Thymus (tissue), 14 donors: ENCODE measurements at places on chromosomes 11 and 22. TPM values are rescaled to one million over a fixed set of nuclear protein-coding genes. Genes with fewer than 3 reads are reported as not detected.

Gene SLC5A1
- 0.24 TPM for total RNA-seq

Gene DNAJB7
- total RNA-seq: not detected

Gene OR2AG2
- 0.05 TPM for total RNA-seq

Gene CRYBB1
- 0.85 TPM for total RNA-seq

Gene SPI1
- 21.1 TPM for total RNA-seq

Gene PAX6
- 0.47 TPM for total RNA-seq

Gene GAS2
- total RNA-seq: 3.1 TPM

DNA sequence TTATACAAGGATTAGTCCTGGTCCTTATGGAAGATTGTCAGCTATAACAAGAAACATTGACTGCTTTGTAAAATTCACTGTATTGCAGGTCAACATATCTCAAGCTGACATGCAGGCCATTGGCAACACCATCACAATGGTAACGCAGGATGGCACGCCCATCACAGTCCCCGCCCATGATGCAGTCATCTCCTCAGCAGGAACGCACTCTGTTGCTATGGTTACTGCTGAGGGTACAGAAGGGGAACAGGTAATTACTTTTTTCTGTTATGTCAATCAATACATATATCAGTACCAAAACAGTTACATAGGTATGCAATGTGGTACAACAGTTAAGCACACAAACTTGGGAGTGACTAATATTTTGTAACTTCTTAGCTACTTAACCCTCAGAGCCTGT lies 55.3 kb downstream of the ZNF143 start:
- H3K27me3 ChIP-seq: no peaks in the 10 kb centered on the region
- peaks cover 54% of the 10 kb centered on the region for H3K36me3 ChIP-seq
- H3K27ac ChIP-seq: no peak overlapping the region
- H3K4me1 ChIP-seq: no peaks in the 10 kb centered on the region

DNA sequence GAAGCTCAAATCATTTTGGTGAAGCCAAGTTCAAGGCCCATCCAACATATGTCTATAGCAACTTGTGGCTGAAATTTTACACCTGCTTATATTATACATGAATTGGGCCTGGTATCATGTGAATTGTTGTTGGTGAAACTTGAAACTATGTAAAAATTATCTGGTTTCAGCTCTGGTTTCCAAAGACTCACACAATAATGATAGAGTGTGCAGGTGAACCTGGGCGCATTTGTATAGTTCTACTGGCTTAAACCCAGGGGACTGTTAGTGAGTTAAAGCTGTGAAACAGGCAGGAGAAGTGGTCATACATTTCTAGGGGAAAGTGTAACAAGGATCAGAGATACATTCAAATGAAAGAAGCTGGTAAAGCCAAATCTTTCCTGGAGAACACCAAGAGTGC lies 627.3 kb downstream of the METTL15 start:
- no peaks in the 10 kb centered on the region for H3K27me3 ChIP-seq
- no peaks in the 10 kb centered on the region for H3K36me3 ChIP-seq

DNA sequence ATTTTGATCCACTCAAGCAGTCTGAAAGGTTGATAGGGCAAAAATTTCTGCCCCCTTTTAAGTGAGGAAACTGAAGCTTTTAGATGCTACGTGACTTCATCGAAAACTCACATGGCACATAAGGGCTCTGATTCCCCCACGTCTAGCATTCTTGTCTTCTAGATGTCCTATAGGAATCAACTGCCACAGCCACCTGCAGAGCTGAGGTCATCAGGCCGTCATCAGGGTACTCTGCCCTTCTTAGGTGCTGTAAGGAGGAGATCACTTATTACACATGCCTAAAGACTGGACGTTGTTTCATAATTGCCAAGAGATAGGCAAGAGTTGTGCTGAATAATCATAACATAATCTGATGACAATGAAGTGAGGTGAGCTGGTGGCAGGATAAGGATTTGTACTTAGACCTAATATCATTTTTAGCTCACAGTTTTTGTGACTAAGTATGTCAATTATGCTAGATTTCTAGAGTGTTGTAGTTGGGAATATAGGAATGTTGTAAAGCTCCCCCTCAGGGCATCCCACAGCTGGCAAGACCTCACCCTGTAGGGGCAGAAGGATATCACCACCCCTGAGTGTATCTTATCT lies 349.4 kb downstream of the METTL15 start:
- H3K27me3 ChIP-seq: no peaks in the 10 kb centered on the region
- no peaks in the 10 kb centered on the region for H3K36me3 ChIP-seq
- DNase-seq: no peak
- H3K4me1 ChIP-seq: no peaks in the 10 kb centered on the region
- H3K4me3 ChIP-seq: no peak overlapping the region

GRCh38 chr11:124194293-124195188 lies 11.4 kb downstream of the OR10D3 start:
- no peaks in the 10 kb centered on the region for H3K27me3 ChIP-seq
- no peaks in the 10 kb centered on the region for H3K36me3 ChIP-seq
- H3K27ac ChIP-seq: no peak overlapping the region
- no peak overlapping the region for H3K4me3 ChIP-seq
- no peak for DNase-seq
- H3K4me1 ChIP-seq: no peaks in the 10 kb centered on the region

DNA sequence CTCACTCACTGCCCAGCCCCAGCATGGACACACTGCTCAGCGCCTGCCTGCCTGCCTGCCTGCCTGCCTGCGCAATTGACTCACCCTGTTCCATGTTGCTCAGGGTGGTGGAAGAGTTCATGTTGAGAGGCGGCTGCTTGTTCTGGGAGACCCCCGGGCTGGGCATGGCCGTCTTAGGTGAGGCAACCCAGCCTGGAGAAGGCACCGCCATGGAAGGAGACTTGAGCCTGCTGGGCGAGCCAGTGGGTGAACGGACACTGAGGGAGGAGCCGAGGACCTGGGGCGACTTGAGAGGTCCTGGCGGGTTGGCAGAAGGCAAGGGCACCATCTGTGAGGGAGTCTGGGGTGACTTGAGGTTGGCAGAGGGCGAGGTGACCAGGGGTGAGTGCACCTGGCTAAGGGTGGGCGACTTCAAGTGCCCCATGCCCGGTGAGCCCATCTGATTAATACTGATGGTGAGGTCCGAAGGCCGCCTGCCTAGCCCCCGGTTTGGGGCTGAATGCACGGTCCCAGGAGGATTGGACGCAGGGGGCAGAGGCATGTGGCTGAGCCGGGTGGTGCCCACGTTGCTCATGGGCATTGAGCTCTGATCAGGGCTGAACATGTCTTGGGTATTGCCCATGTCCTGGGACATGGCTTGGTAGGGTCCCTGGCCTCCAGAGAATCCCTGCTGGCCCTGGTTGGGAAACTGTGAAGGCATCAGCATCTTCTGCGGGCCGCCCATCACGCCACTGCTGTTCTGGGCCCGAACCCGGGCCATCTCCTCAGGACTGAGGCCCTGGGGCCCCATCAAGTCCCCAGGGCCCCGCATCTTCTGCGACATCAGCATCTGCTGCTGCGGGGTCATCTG lies 17.1 kb downstream of the CXCR5 start:
- peaks cover 61% of the 10 kb centered on the region for H3K36me3 ChIP-seq

GRCh38 chr11:19766810-19767209 lies 54.2 kb downstream of the NAV2 start:
- no peaks in the 10 kb centered on the region for H3K36me3 ChIP-seq
- no peaks in the 10 kb centered on the region for H3K4me1 ChIP-seq
- no peak overlapping the region for H3K4me3 ChIP-seq

GRCh38 chr22:39908737-39909136 lies 7.9 kb downstream of the GRAP2 start:
- peak overlapping the region; percentile 55 for H3K27ac ChIP-seq
- H3K27me3 ChIP-seq: no peaks in the 10 kb centered on the region
- no peak for DNase-seq
- H3K4me3 ChIP-seq: no peak overlapping the region

DNA sequence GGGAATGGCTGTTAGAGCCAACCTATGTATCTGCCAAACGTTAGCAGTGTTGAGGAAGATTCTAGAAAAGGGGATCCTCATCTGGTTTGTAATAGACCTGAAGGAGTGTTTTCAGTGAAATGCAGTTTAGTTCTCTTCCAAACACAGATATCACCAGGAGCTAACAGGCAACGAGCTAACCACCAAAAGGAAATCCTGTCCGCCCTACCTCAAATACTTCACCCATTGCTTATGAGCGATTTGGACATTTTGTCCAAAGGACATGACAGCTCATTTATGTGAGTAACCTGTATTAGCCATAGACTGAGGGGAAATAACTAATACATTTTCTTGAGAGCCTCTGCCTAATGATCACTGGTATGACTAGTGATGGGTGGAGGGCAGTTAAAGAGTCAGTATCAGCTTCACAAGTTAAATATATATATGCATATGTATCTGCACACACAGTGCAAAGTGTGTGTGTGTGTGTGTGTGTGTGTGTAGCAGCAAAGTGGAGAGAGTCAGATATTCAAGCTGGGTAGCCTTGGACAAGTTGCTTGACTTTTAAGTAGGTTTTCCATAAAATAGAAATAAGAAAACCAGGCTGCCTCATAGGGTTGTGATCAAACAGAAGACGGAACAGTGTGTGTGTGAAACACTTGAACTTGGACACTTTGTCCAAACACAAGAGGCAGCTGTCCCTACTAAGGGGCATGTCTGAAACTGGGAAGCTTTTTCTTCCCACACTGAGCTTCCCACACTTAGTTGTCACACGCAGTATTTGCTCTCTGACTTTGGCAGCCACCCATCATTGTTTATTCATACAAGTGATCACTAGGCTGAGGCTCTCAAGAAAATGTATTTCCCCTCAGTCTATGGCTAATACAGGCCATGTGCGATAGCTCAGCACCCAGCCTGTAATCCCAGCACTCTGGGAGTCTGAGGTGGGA lies 940 bp upstream of the C11orf91 start:
- H3K4me3 ChIP-seq: peak overlapping the region; percentile 51
- peaks cover 25% of the 10 kb centered on the region for H3K27me3 ChIP-seq
- no peak for DNase-seq
- peaks cover 8% of the 10 kb centered on the region for H3K36me3 ChIP-seq

- H3K4me1 ChIP-seq: peaks cover 42% of the 10 kb centered on the region
- no peak overlapping the region for H3K4me3 ChIP-seq
- DNase-seq: no peak
- H3K27me3 ChIP-seq: no peaks in the 10 kb centered on the region
- peak overlapping the region; percentile 31 for H3K27ac ChIP-seq
These were observed 4.8 kb upstream of the APOBEC3H start for GRCh38 chr22:39092111-39092862.

DNA sequence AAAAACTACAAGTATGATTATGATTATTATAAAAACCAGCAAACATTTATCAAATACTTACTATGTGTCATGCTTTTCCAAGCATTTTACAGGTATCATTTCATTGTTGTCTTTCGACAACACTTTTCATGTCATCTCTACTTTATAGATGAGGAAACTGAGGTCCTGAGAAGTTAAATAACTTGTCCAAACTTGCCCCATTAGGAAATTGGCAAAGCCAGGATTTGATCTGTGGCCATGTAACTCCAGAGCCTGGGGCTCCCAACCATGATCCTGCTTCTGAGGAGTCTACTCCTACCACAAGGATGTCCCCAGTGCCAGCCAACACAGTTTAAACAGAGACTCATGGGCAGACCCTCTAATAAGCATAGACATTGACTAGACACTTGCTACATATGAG lies 15.2 kb downstream of the EHF start:
- no peaks in the 10 kb centered on the region for H3K4me1 ChIP-seq
- H3K27me3 ChIP-seq: no peaks in the 10 kb centered on the region
- DNase-seq: no peak

DNA sequence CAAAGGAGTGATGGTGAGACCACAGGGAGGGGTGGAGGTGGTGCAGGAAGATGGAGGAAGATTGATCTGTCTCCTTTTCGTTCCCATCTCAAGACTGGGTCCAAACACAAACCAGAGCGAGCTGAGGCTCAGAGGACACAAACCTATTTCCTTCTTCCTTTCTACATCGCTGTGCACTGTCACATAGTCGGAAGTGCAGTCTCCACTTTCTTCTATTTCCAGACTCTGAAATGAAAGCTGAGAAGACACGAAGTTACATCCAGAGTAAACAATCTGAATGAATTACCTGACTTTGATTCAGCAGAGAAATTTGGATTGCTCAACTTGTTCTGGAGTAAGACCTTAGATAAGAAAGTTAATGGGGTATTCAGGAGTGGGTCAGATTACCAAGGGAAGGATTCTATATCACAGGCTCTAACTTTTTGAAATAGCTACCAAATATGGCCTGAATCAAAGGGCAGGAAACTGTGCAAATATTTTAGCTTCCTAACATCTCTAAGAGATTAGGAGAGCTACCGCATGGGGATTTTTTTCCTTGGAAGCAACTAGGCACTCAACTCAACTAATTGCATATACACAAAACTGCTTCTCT lies 14.4 kb downstream of the OVCH2 start:
- no peak overlapping the region for H3K27ac ChIP-seq
- no peaks in the 10 kb centered on the region for H3K36me3 ChIP-seq
- no peaks in the 10 kb centered on the region for H3K27me3 ChIP-seq
- no peaks in the 10 kb centered on the region for H3K4me1 ChIP-seq
- H3K4me3 ChIP-seq: no peak overlapping the region

GRCh38 chr11:112616327-112617097 lies 344.7 kb upstream of the NCAM1 start:
- H3K27me3 ChIP-seq: no peaks in the 10 kb centered on the region
- no peak overlapping the region for H3K4me3 ChIP-seq
- H3K4me1 ChIP-seq: no peaks in the 10 kb centered on the region
- DNase-seq: no peak
- H3K27ac ChIP-seq: no peak overlapping the region
- H3K36me3 ChIP-seq: no peaks in the 10 kb centered on the region

DNA sequence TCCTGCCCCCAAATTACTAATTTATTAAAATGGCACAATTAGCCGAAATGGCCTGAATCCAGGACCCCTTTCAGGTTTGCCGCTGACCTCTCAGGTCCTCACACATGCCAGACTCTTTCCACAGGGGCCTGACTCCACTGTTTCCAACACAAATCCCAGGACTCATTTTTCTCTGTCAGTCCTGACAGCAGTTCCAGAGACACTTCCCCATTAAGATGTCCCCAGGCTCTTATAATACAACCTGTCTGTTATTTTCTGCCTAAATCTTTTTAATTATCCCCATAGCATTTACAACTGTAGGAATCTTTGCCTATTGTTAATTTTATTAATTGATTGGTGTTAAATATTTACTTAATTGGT lies 9.4 kb upstream of the IGLL5 start:
- no peak overlapping the region for H3K27ac ChIP-seq
- peaks cover 3% of the 10 kb centered on the region for H3K27me3 ChIP-seq
- peaks cover 49% of the 10 kb centered on the region for H3K4me1 ChIP-seq
- no peak for DNase-seq
- H3K36me3 ChIP-seq: no peaks in the 10 kb centered on the region

- no peaks in the 10 kb centered on the region for H3K4me1 ChIP-seq
- H3K27ac ChIP-seq: no peak overlapping the region
- no peak for DNase-seq
- no peak overlapping the region for H3K4me3 ChIP-seq
These were observed 603.4 kb upstream of the CNTN5 start for GRCh38 chr11:98417256-98417755.

- no peaks in the 10 kb centered on the region for H3K27me3 ChIP-seq
- no peak overlapping the region for H3K4me3 ChIP-seq
- H3K4me1 ChIP-seq: no peaks in the 10 kb centered on the region
- H3K36me3 ChIP-seq: no peaks in the 10 kb centered on the region
These were observed 29.2 kb upstream of the PPARA start for GRCh38 chr22:46121079-46121478.

DNA sequence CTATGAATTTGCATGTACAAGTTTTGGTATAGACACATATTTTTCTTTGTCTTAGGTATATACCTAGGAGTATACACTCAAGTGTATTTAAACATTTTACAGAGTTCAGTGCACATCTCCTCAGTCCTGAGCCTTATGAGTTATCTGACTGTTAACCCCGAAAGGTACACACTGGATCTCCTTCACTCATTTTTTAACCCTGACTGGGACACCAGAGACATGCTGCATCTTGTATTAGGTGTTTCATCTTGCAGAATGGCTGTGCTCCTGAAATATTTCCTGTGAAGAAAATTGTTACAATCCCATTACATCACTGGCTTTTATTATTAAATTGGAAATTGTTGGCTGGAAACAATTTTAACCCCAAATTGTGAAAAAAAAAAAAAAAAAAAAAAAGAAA lies 15.3 kb downstream of the PARVA start:
- H3K36me3 ChIP-seq: no peaks in the 10 kb centered on the region
- peaks cover 11% of the 10 kb centered on the region for H3K4me1 ChIP-seq
- no peak overlapping the region for H3K4me3 ChIP-seq
- H3K27me3 ChIP-seq: peaks cover 6% of the 10 kb centered on the region
